ENCODE measurements at places on chromosomes 1 and 21.
A peak's percentile ranks its signal among the peaks of the same experiment; 100 is the strongest.

- DNase-seq, result no peak
Measured at GRCh38 chr1:33086384-33086850, 5.5 kb downstream of the AZIN2 start.

DNA sequence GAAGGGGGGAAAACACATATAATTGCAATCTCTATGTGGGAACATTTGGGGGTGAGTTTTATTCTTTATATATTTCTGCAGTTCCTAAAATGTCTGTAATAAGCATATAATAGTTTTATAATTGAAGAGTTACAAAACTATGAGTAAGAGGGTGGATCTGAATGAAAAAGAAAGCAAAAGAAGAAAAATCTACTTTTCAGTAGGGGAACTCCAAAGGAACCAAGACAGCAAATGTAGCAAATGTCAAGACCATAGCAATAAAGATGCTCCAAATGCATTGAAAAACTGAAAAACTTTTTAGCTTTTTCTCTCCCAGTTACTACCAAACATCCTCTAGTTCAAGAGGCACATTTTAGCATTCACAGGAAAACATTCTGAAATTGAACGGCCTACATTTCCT is 434.8 kb downstream of the LMO4 start:
- no peak for DNase-seq

- peak; percentile 73 for DNase-seq
Measured at GRCh38 chr1:205658943-205659581, 21.2 kb downstream of the SLC45A3 start.

- DNase-seq, result no peak
Measured at GRCh38 chr1:33346927-33347649, 26.2 kb upstream of the A3GALT2 start.

GRCh38 chr1:87064309-87064708 is 149.9 kb downstream of the HS2ST1 start:
- no peak for DNase-seq
